ENCODE measurements at places on chromosomes 5 and 9.

- DNase-seq, result no peak
Measured at GRCh38 chr5:55731848-55732247, 6.0 kb upstream of the DDX4 start.

DNA sequence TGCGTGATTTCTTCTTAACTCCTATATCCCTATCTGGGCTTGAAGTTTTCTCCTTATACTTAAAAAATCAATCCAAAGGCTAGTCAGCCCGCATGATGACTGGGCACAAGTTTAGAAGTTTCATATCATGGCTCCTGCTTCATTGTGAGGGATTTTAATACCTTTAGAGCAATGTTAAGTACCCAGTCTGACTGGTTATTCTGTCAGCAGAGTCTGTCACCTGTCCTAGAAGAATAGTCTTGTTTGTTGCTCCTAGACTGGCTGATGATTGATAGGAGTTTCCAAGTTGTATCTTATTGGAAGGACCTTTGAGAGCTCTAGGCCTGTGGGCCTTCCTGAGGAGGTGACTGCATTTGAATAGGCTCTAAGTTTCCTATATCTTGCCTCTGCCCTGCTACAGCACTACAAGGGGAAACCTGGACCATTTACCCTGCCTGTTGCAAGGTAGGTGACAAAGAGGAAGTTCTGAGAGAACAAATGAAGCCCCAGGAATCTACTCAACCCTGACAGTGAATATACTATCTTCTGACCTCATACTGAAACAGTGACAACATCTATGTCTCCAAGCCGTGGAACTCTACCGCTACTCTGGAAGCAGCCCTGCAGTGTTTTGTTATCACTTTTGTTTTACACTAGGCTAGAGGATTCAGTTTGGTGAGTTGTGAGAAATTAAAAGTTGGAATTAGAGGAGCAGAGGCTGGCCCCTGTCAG is 66.5 kb downstream of the F2RL2 start:
- no peak for DNase-seq

- DNase-seq, result no peak
Measured at GRCh38 chr5:171647904-171648260, 137.7 kb upstream of the SMIM23 start.

DNA sequence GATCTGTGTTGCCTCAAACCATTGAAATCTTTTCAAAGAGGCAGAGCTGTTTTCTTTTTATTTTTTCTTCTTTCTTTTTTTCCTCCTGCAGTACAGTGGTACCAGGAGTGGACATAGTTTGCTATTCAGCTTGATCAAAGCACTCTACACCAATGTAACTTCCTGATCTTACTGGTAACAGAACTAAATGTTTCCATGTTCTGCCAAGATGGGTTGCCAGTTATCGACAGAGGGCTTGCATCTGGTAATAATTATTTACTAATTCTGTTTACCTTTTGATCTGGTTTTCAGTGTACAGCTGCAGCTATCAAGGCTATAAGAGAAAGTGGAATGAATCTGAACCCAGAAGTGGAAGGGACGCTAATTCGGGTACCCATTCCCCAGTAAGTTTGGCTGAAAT is 26.8 kb downstream of the MRRF start:
- DNase-seq, result no peak

- DNase-seq, result peak; percentile 63
Measured at GRCh38 chr5:124806373-124807077, 60.1 kb upstream of the ZNF608 start.

DNA sequence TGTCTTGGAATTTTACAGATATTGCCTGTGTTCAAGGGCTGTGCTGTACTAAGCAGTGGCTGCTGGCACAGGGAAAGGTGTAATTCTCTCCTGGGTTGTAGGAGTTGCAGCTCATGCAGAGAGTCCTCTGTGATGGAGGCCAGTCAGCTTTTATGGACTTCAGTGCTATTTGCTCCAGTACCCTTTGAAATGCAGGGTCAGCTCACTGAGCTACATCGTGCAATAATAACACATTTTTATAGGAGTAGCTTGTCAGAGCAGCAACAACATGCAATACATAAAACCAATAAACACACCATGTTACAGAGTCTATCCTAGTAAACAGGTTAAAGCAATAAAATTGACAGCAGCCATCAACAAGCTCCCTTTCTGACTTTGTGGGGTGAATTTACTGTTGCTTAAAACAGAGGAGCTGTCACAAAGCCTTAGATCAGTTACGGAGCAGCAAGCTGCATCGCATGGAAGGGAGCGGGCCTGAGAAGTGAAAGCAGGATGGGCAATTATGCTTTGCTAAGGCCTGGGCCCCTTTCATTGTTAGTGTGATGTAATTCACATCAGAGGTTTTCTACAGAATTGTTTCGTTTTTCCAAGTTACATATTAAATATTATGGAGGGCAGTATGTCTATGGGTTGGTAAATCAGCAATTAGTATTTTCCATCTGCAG is 16.8 kb downstream of the CD180 start:
- DNase-seq, result no peak

DNA sequence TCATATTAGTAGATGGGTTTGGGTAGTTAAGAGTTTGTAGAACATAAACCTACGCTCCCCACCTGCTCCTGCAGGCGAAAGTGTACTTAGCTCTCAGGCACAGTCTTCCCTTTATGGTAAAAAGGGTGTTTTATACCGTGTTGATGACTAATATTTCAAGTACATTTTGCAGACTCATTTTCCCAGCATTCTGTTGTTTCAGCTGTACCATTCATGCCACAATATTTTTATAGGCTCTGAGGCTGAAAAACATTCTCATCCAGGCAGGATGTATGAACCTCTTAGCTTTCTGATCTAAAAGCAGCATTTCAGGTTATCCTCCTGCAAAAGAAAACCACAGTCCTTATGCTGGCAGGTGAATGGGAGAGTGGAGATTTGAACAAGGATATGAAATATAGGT is 231.4 kb downstream of the NR2F1-AS1 start:
- no peak for DNase-seq

DNA sequence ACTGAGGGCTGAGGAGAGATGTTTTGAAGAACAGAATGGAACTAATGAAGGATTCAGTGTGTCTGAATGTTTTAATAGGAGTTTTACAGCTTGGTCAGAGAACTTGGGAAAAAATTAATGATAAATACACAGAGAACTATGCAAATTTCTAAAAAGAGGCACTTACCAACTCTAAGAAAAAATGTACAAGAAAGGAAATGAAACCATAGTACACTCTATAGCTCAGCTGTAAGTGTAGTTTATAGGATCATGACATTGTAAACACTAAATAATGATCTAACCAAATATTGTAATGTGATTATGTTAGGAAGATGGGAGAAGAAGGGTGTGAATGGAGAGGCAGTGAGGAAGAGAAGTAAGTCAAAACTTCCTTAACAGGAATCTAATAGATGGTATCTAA is 205.2 kb downstream of the SEC61B start:
- no peak for DNase-seq

GRCh38 chr5:133819977-133820471 is 148.4 kb downstream of the C5orf15 start:
- DNase-seq, result no peak

Data from mesendoderm (in vitro differentiated cells).